ENCODE measurements at places on chromosomes 12 and 14.

DNA sequence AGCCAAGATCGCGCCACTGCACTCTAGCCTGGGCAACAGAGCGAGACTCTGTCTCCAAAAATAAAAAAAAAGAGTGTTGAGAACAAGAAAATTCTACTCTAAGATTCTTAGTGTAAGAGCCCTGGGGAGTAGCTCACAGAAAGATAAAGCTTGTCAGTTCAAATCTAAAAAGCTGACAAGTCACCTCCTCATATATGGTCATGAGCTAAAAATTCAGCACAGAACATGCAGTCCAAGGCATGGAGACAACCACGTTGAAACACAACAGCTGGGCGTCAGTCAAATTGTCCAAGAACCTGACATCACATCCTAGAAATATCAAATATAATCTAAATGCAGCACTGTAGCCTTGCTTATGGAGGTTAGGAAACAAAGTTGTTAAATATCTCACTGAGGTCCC lies 47.8 kb downstream of the CLIP1 start:
- no peak for DNase-seq

- DNase-seq, result no peak
These were observed 442.5 kb downstream of the NRXN3 start for GRCh38 chr14:78612666-78613065.

GRCh38 chr14:99384450-99385417 lies 95.9 kb downstream of the SETD3 start:
- no peak for DNase-seq

- no peak for DNase-seq
These were observed 970.7 kb upstream of the FBXO33 start for GRCh38 chr14:40402957-40403356.

DNA sequence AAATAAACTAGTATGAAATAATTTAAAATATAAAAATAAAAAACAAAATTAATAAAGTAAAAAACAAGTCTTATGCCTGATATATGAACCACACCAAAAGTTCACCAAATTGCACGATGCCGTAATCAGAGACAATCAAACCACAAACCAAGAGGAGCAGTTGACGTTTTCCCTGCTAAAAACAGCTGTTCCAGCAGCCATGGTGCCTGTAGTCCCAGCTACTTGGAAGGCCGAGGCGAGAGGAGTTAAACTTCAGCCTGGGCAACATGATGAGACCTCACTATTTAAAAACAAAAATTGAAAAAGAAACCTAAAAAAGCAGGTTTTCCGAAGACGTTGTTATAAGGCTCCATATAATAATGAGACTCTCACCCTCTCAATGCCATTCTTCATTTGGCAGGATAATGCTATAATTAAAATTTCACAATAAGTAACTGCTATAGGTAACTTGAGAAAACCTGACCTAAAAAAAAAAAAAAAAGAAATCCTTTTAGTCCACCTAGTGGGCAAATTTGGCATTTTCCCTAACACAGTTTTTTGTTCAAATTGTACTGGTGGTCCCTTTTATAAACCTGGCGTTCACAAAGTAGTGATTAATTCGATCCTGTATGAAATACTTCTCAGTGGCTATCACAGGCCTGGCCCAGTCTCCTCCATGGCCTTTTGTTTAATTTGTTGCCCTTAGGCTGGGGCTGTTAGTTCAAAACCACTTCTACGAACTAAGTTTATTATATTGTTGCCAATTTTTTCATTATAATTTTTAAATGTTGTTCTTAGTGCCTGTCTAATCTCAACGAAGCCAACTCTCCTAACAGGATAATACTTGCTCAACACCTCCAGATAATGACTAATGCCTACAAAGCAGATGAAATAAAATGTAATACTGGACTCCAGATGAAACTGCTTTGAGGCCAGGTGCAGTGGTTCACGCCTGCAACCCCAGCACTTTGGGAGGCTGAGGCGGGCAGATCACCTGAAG lies 62.1 kb downstream of the TNFAIP2 start:
- DNase-seq, result no peak

- no peak for DNase-seq
These were observed 1.4 kb upstream of the SERPINA1 start for GRCh38 chr14:94389731-94390371.

DNA sequence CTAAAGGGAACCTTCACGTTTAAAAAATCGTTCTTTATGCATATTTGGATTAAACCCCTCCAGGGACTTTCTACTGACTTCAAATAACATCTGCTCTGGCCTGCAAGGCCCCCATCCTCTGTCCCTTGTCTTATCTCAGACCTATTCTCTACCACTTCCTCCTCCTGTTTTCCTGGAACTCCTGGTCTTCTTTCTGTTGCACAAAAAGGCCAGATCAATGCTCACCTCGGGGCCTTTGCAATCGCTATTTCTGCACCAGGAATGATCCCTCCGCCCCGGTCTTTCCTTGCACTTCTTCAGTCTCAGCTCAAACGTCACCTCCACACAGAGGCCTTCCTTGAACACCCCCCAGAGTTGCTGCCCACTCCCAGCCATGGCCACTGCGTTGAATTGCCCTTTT lies 57.6 kb upstream of the BEGAIN start:
- DNase-seq, result no peak

DNA sequence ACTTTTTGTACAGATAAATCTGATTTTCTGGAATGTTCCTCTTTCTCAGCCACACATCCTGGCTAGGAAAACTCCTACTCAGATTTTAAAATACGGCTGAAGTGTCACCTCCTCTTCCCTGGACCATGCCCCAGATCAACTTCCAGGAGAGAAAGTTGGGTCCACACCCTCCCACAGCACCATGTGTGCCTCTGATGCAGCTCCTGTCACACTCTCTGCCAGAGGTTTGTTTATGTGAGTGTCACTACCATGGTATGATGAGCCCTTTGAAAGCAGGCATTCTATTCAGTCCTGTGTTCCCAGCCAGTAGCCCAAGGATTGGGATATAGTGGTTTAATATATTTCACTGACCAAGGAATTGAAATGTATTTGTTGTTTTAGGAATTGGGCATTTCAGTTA lies 287.2 kb upstream of the ATP2B1 start:
- no peak for DNase-seq

Measured in stimulated activated CD4-positive, alpha-beta T cell treated with anti-CD3 and anti-CD28 coated beads, Interleukin-2, amount 100 ng/mL, for 24 hours (primary cell).